Omental fat pad (tissue), 4 donors: ENCODE measurements at places on chromosomes 6 and 20. TPM values are rescaled to one million over a fixed set of nuclear protein-coding genes. Genes with fewer than 3 reads are reported as not detected.

DNA sequence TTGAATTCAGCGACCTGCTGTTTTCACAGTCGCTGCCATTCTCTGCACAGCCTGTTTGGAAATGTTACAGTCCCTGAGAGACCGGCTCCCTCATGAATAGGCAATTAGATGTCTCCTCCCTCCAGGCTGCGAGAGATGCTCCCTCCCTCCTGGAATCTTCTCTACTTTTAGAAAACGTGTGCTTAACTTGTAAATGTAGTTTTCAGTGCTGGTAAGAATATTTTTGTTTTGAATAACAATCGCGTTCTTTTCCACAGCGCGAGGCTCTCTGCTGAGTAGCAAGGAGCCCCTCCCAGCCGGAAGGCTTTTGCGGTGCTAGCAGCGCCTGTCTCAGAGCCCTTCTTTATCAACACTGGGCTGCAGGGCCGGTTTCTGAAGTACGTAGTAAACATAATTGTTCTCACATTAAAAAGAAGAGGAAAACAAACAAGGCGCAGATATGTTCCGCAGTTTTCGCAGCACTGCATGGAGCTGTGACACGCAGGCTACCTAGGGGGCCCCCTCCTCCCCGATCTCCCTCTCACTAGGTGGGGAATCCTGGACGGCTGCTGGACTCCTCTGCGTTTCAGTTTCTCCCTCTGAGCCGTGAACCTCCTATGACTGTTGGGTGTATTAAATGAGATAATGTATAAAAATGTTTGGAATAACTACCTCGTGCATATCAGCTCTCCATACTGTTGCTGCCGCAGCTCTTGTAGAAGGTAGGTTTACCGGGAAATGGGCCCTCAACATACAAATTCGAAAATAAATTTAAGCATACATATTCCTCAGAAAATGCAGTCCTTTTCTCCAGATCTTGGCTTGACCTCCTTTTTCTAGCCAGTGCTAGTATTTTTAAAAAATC is 79.0 kb upstream of the SPACA1 start:
- no peak for DNase-seq

Gene ZSCAN9
- total RNA-seq, result 12.4 TPM

GRCh38 chr6:43746613-43747102 is 23.4 kb upstream of the VEGFA start:
- DNase-seq, result peak; percentile 22

DNA sequence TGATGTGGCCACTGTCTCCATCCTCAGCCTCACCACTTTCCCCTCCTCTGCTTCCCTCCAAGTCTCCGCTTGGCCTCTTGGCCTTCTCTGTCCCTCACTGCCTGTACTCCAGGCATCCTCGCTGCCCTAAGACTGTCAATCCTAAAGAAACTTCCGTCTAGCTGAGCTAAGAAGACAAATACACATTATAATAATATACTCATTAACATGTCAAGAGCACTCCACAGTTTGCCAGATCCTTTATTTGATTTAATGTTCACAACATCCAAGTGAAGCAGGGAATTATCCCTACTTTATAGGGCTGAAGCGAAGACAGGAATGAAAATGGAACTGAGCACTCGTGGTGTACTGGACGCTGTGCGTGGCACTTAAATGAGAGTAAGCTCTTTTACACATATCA is 72.4 kb upstream of the SLC22A23 start:
- DNase-seq, result no peak

Gene HMGCLL1
- total RNA-seq, result 4.1 TPM

Gene BMP5
- not detected for total RNA-seq
